Pons (tissue), 1 donor: ENCODE measurements at places on chromosomes 1 and 21.

DNA sequence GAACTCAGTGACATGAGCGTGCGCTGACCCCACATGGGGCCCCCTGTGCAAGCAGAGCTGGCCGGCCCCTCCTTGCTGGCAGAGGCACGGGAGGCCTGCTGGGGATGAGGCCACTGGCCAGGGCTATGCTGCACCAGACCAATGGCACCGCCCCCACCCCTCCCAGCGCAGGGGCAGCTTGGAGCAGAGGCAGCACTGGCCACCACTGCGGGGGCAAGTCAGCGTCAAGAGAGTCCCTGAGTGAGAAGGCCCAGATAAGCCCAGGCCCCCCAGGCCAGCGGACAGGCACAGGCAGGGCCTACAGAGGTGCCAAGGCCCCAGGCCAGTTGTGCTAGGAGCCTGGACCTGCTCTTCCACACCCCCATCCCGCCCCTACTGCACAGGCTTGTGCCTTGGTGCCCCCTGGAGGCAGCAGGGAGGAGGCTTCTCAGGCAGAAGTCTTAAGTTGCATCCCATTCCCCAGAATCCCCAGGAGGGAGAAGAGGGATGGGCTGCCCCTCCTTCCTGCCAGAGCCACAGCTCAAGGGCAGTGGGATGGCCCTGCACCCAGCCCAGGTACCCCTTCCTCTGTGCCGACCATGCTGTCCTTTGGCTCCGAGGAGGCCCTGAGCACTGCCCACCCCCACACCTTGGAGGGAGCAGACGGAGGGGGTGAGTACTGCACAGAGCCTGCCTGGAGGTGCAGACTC, 35.8 kb downstream of the EPHX1 start:
- DNase-seq: peak; percentile 68

- DNase-seq: no peak
Measured at GRCh38 chr1:235533476-235534168, 29.4 kb upstream of the B3GALNT2 start.

DNA sequence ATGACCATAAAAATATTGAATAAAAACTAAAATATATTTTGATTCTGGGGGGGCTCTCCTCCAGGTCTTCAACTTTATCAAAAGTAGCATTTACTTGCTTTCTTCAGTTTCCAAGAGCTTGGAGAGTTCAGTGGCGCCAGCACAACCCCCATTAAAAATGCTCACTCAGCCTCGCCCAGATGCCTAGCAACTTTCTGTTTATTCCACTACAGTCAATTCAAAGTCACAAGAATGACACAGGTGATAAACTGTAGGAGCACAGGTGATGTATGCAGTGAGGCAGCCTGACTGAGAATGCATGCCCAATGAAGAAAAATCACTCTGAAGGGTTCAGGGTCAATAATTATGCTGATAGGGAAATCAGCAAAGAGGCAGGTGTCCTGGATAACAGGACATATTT, 159.4 kb upstream of the ATP1B1 start:
- DNase-seq: no peak

DNA sequence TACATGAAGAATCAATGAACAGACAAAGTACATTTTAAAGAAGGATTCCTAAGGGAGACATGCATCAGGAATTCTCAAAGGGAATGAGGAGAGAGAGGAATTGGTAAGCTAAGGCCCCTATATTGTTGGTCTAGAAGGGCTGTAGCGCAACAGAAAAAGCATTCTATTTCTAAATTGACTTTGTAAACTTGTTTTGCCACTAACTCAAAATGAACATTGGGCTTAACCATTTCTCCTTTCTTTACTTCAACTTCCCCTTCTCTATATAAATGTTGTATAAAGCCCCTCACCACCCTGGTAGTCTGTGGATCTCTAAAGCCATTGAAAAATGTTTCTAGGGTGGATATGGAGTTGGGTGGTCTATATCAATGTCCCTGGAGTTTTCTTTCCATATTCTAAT, 20.4 kb upstream of the OR6N2 start:
- peak; percentile 20 for DNase-seq

- DNase-seq: no peak
Measured at GRCh38 chr1:173555651-173556305, 47.1 kb downstream of the SLC9C2 start.

DNA sequence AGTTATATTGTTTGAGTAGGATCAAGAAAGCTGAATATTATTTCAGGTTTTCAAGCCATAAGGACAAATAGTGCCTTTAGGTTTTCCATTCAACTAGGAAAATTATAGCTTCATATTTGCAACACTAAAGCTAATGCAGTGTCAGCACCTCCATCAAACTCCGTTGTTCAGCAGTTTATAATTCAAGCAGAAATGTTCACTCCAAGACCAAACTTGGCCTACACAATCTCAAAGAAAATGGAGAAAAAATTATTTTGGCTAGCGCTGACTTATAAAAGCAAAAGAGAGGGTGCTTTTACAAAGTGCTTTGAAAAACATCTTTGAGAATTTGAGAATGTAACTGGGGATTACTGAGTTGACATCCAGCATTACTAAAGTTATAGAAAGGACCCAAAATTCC, 1.4 kb downstream of the SPAG17 start:
- no peak for DNase-seq

DNA sequence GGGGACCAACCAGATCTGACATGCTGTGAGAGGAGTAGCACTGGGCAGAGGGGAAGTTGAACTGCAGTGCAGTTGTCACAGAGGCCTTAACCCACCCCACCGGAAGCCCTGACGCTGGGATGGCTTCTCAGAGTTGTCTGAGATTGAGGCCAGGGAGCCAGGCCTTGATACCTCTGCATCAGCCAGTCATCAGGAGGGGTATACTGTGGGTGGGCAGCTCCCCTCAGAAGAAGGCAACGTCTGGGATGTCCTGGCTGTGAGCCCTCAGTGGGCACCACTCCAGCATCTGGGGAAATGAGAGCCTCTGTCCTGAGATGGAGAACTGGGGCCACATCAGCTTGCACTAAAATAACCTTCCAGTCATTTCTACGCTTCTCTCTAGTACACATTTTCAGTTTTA, 47.9 kb upstream of the BCAR3 start:
- peak; percentile 37 for DNase-seq

- peak; percentile 2 for DNase-seq
Measured at GRCh38 chr1:216223486-216223885, 199.8 kb downstream of the USH2A start.

- DNase-seq: peak; percentile 42
Measured at GRCh38 chr1:31422505-31423319, 9.7 kb downstream of the SERINC2 start.

GRCh38 chr21:26952374-26953066, 14.4 kb downstream of the ADAMTS5 start:
- no peak for DNase-seq

DNA sequence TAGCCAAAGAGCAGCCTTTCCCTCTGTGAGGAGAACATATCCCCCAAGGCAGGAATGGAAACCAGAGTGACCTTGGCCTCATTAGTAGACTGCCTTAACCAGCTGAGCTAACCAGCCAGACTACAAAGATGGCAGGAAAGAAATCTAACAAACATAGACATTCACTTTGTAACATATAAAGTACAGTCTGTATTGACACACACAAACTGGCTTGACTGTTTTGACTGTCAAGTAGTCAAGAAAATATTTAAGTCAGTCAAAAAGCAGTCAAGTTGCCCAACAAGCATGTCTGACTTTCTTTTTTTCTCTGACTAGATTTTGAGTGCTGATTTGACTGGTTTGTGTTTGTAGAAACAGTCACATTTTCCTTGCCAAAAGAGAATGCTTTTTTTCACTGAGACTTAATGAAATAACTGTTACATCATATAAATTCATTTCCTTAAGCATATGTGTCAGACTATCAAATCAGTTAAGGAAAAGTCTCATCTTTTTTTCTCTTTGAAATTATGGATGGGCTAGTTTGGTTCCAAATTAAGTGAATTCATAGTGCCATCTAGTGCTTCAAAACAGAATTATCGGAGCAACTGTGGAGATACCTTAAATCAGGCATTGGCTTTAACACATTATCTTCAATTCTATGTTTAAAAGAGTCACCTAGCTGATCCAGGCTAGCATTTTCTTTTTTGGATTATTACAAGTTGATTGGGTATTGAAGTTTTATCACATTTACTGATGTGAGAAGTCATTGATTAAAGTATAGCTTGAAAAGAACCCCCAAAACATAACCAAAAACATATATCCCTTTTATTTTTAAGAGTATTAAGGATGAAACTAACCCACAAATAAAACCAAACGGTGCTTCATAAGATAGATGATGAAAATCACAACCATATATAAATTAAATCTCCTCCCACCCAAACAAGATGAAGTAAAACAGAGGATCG, 75.0 kb downstream of the ATP6V1G3 start:
- peak; percentile 65 for DNase-seq

GRCh38 chr1:25564777-25565574, 21.6 kb downstream of the LDLRAP1 start:
- DNase-seq: no peak
